ENCODE measurements at places on chromosomes 6 and 20.

GRCh38 chr6:87848616-87849015, 146.6 kb upstream of the AKIRIN2 start:
- DNase-seq: no peak

DNA sequence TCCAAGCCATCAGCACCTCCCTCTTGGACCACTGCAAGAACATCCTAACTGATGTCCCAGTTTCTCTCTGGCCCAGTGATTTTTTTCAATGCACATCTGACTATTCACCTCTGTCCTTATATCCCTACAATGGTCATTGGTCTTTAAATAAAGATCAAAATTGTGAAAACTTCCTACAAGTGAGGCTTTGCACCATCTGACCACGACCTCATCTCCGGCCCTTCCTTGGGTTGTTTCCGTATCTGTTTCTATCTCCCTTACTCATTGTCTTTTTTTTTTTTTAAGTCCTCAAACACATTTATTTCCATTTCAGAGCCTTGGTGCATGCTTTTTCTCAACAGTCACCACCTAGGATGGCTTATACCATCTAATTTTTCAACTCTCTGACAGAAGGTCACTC, 88.1 kb downstream of the IPCEF1 start:
- DNase-seq: no peak

- no peak for DNase-seq
These were observed 20.8 kb upstream of the ERVFRD-1 start for GRCh38 chr6:11132194-11132888.

- DNase-seq: no peak
These were observed 30.9 kb upstream of the NEDD9 start for GRCh38 chr6:11263291-11263775.

- no peak for DNase-seq
These were observed 28.6 kb downstream of the GNAS-AS1 start for GRCh38 chr20:58822149-58822548.

DNA sequence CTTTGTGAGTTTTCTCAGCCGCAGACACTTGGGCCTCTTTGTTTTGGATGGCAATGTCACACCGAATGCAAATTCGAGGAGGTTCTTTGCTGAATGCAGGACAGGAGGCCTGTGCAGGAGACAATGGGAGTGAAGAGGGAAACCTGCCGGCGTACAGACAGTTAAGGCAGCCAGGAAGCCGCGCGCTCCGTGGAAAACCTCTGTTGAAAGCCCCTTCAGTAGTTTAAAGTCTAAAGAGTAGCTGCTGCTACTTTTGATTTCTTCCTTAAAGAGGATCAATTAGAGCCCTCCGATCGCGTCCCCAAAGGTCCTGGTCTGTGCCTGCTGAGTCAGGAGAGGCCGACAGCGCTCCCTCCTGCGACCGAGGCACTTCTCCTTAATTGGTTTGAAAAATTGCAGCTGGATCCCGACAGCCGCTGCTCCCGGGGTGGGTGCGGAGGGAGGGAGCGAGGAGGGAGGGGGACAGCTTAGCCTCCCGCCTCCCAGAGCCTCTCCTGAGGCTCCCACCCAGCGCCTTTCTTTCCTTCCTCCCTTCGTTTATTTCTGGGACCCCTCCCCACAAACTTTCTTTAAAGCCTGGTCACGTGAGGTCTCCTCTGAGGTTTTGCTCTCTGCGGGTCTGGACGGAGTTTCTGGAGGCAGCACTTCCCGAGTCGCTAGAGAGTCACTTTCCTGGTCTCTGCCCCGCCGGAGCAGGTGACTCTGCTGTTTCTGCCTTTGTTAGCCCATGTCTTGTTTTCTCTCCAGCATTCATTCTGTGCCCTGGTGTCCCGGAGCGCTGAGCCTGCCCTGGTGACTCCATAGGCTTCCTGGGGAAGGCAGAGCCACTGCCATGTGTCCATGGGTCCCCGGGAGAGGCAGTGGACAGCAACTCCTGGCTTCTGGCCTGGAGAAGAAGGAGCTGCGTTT, 22.3 kb upstream of the RPP40 start:
- DNase-seq: peak; percentile 15

DNA sequence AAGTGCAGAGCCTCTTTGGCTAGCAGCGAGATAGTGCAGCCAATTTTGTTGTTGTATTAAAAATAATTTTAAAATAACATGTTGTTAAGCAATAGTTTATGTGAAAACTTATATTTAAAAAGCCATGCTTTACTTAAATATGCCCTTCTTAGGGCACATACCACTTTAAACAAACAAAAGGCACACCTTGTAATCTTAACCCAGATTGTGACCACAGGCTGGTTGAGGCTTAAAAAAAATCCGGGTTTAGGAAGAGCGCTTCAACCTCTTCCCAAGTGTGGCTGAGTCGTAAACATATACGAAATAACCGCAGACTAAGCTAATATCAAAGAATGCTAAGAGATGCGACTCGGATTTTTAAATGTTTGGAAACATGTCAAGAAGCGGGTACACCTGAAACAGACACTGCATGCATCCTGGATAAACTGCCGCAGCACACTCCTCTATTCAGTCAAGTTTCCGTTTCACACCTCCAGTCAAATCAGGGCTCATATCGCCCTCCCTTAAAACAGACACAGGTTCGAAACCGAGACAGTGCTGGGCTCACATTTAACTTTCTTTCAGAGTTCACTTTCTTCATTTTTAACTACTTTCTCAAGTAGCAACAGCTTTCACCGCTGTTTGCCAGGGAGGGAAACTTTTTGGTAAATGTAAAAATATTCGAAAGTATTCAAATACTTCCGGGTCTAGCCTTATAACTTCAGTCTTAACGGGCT, 1.5 kb downstream of the DEK start:
- DNase-seq: peak; percentile 76

DNA sequence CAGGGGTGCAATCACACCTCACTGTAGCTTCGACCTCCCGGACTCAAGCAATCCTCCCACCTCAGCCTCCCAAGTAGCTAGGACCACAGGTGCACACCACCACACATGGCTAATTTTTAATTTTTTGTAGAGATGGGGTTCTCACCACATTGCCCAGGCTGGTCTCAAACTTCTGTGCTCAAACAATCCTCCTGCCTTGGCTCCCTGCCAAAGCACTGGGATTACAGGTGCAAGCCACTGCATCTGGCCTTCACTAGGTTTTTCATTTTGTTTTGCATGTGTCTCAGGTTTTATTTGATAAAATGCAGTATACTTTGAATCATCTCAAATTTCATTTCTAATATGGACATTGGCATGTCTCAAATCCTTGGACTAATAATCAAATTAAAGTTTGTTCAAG, 98.7 kb downstream of the SLC16A10 start:
- no peak for DNase-seq

DNA sequence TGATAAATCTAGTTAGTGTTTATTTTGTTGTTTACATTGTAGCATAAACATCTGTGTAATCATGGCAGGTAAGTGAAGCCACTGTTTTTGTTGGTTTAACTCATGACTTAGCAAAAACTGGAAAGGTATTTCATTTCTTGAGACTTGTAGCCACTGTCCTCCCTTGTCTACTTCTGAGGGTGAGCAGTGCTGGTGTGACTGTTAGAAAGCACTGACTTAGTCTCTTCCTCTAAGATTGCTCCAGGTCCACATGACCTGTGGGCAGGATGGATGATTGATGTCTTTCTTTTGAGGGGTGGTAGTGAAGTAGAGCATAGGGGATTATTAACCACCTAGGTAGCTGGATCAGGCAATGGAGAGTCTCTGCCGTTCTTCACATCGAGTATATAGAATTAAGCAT, 203.8 kb downstream of the ARID1B start:
- DNase-seq: no peak

GRCh38 chr6:60671369-60671768, 1614.7 kb downstream of the KHDRBS2 start:
- DNase-seq: no peak

DNA sequence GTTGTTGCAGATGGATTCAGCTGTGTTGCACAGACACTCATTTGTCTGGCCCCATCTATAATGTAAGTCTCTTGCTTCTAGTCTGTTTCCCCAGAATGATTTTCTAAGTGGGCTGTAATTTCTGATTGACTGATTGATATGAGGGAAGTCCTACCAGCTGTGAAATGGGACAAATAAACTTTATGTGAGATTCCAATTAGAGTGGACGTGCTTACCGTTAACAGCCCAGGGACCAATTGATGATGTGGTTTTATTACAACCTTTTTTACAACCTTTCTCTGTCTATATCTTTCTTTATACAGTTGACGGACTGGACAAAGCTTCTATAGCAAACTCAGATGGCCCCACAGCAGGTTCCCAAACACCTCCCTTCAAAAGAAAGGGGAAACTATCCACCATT, 33.9 kb downstream of the PHACTR2 start:
- no peak for DNase-seq

DNA sequence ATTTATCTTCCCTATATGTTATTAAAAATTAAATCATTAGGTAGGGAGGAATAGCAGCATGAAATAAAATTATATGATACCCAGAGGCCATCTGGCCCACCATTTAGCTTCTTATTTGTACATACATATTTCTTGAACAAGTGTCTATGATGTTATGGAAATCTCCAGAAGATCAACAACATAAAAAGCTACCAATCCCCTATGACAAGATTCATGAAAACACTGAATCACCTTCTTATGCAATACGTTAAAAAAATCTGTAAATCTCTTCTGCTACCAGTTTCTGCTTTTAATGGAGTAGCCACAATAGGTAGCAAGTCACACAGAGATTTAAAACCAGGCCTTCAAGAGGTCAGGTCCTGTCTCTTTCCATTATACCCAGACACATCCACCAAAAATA, 125.8 kb upstream of the ENPP5 start:
- no peak for DNase-seq

DNA sequence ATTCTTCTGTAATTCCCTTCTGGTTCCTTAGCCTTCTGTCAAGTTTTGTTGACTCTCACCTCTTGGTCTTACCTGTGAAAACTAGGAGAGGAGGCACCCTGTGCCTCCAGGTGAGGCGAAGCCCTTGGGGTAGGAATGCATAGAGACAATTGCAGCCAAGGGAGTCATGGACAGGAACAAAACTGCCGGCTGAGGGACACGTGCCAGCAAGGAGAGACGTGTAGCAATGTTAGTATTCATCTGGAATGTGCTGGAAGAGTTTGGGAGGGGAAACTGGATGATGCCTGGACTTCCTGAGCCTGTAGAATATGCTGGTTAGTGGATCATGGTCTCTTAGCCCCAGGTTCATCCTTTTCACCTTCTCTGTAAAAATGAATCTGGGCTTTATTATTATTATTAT, 3.9 kb upstream of the TIAM2 start:
- DNase-seq: no peak

DNA sequence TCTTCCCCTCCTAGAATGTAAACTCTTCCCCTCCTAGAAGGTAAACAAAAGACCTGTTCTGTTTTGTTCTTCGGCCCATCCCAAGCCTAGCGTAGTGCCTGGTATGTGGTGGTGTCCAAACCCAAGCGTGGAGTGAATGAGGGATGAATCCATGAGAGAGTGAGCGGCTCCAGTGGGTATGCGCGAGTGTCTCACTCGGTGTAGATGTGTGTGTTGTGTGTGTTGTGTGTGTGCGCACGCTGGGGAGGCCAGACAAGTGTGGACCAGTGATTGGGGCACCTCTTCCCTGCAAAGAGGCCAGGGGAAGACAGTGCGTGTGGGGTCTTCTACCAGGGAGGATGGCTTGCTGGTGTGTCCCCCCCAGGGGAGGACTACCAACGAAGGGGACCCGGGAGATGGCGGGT, 392 bp upstream of the SLC2A10 start:
- no peak for DNase-seq

DNA sequence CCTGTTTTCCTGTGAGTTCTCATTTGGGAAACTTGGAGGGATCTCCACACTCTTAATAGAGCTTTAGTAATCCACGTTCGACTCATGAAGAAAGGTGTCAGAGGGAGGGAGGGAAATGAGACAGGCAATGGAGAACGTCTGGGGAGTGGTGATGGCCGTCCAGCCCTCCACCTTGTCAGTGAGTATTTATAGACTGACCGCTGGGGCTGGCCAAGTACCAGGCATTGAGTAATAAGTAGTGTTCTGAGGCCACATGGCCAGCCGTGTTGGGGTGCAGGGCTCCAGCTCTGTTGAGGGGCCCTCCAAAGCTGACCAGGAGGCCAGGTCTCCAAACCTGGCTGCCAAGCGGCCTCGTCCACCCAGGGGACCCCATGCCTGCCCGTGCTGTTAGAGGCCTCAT, 11.3 kb upstream of the DSN1 start:
- DNase-seq: no peak

GRCh38 chr6:75204217-75204958, 1.5 kb downstream of the COL12A1 start:
- peak; percentile 76 for DNase-seq

DNA sequence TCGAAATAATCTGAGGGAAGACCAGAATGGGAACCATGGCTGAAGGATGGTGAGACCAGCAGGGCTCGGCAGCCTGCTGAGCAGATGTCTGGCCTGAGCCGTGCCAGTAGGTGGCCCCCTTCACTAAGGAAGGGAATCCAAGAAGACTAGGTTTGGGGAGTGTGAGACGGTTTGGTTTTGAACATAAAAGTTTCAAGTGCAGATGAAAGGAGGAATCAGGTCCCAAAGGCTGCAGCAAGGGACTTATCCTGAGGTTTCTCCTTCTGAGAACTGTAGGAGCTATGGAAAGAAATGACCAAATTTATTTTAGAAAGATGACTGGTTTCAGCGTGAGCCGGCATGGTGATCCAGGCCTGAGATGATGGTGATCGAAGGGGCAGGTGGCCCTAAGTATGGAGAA, 4.6 kb upstream of the OSER1 start:
- DNase-seq: peak; percentile 90

DNA sequence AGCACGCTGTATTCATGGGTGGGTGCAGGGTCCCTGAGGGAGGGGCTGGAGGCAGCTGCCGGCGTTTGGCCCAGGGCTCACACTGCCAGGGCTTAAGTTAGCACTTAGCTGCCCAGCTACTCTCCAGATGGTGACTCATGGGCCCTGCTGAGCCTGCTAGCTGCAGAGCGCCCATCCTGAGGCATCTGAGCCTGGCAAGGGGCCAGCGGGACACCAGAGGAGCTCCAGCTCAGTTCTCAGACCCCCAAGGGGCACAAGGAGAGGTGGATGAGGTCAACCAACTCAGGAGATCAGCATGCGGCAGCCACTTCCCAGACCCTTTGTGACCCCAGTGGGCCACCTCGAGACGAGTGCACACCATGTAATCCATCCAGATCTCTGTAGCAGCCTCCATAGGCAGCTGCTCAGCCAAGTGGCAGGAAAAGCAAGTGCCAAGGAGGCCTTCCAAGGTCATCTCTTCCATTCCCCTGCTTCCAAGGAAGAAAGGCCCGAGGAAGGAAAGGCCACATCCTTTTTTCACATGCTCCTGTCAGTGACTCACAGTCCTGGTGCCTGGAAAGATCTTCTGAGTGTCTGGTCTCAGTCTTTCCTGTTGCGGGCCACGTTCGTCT, 35.3 kb downstream of the FOXP4 start:
- no peak for DNase-seq
